ENCODE measurements at places on chromosomes 2 and 18.

DNA sequence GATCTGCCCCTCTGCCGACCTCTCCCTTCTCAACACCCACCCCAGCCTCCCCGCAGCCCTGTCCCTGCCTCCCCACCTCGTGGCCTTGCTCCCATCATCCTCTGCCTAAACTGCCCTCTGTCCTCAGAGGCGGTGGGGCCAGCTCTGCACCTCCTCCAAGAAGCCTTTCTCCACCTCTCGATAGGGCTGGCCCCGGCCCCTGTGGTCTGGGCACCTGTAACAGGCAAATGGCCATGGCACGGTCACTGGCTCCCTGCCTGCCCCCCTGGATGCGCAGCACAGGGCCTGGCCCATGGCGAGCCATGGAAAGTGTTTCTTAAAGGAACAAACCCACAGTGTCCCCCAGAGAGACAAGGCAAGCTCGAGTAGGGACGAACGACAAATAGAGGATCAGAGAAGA is 42.0 kb downstream of the MYO7B start:
- no peak for DNase-seq

DNA sequence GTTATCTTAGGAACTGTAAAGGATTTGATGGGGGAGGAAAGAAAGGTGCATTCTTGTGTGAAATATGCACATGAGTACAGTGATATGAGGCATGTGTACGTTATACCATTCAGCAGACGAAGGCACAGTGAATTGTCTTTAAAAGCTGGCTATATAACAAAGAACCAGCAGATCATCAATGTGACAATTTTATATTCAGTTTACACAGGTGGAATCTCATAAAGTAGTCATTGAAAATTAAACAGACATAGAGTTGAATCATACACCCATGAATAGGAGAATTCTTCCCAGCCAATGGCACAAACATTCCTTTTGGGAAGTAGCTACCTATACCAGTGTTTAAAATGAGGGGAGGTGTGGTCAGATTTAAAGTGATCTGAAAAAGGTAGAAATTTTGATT is 470.3 kb downstream of the DSC3 start:
- DNase-seq: no peak

DNA sequence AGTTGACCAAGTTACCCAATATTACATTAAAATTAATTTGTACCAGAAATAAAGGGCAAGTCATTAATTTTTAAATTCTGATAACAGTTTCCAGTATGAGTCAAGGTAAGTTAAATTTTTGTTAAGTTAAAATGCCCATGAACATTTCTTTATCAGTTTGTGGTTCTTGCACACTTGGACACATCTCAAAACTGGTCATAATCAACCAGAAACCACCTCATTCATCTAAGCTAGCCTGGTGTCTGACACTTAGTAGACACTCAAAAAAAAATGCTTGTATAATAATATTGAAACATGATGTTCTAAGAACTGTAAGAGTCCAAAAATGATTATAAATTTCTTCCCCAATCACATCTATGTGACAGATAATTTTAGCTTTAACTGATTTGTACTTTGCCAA is 62.4 kb downstream of the SATB2 start:
- DNase-seq: no peak

- no peak for DNase-seq
Observed at GRCh38 chr2:238449241-238449640, 22.5 kb downstream of the ASB1 start.

DNA sequence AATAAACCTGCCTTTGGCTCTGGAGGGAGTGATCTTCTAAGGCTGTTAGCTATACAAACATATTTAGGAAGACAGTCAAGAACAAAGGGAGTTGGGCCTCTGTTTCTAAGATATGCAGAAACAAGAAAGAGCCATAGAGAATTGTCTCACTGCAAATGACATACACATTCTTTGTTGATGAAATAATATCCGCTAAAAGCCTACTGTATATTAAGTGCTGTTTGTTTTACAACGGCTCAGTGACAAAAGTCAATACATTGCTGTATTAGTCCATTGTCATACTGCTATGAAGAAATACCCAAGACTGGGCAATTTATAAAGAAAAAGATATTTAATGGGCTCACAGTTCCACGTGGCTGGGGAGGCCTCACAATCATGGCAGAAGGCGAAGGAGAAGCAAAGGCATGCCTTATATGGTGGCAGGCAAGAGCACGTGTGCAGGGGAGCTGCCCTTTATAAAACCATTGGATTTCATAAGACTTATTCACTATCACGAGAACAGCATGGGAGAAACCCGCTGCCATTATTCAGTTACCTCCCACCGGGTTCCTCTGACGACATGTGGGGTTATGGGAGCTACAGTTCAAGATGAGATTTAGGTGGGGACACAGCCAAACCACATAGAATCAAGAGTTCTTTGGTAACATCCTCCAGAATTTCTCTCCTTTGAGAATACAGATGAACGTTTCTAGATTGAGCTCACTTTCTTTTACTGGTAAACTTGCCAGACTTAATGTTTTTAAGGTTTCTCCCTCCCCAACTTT is 157.8 kb downstream of the PIK3C3 start:
- no peak for DNase-seq

GRCh38 chr2:178523596-178524134 is 43.4 kb downstream of the PLEKHA3 start:
- no peak for DNase-seq

DNA sequence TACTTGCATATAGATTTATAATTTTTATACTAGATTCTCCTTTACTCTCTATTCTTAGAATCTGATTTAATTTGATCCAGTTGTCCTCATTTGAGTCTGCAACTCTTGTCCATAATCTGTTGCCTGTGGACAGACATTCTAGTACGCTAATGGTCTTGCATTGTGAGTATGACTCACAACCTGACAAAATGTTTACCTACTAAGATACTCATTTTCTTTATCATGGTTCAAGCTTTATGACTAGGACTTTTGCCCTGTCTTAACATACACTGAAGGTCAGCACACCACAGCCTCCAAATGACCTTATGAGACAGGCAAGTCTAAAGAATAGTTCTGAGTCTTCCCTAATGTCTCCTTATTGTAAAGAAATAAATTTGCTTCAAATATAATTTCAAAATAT is 142.3 kb upstream of the CDH7 start:
- no peak for DNase-seq

DNA sequence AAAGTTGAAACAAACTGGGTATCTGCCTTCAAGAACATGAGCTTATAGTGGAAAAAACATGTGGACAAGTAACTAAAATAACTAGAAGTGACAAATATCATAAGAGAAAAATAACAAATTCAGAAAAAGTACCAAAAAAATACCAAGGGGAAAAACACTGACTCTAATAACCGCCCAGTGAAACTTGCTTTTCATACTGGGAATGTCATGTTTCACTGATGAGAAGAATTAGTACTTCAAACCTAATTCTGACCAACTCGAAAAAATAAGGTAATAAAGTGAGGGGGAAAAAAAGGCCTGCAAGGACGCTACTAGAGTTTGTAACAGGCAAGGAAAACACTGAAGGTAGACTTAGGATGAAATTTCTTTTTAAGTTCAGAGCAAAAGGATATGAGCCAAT is 83.6 kb downstream of the RTTN start:
- DNase-seq: no peak

- no peak for DNase-seq
Observed at GRCh38 chr2:198596985-198597384, 792.6 kb downstream of the PLCL1 start.

GRCh38 chr18:11494107-11494506 is 115.3 kb upstream of the SLC35G4 start:
- no peak for DNase-seq

- no peak for DNase-seq
Observed at GRCh38 chr2:120330946-120331822, 14.8 kb upstream of the INHBB start.

DNA sequence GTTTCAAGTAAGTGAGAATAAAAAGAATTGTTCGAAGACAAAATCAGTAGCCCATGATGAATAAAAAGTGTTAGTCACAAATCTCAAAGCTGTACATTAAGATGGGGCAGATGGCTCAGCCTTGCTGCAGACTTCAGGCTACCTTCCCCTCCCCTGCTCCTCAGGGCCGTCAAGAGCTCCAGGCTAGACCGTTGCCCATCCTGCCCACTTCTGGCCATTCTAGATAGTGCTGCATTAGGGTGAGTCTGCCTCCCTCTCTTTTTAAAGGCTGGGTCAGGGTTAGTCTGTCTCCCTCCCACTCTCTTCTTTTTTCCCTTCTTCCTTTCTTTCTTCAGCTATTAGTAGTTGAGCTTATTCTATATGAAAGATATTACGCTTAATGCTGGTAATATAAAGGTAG is 86.0 kb downstream of the MAPRE2 start:
- DNase-seq: no peak

- DNase-seq: no peak
Observed at GRCh38 chr18:59876310-59876626, 23.5 kb upstream of the PMAIP1 start.

DNA sequence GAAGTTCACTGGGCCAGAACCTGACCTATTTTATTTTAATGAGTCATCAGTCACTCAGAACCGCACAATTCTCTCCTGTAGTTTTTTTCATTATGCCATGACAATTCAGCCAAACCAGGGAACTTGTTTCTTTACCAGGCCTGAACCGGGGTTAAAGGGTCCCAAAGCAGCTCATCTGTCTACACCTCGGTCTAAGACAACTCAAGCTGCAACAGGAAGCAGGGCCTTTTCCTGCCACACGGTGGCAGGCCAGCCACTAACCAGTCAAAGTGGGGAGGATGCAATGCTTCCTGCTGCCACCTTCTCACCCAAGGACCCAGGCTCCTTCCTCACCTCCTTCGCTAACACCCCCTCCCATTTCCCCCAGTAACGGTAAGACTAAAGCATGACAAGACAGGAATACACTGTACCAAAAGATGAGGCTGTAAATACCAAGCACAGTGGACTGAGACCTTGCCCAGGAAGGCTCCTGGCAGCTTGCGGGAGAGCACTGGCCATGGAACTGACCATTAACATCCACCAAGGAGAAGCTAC is 56.7 kb upstream of the ACKR3 start:
- DNase-seq: peak; percentile 21

GRCh38 chr18:8174771-8175170 is 434.5 kb upstream of the RAB12 start:
- no peak for DNase-seq
